ENCODE measurements at places on chromosomes 12 and 14.
A peak's percentile ranks its signal among the peaks of the same experiment; 100 is the strongest.

GRCh38 chr14:22487941-22488340 is 101.1 kb downstream of the DAD1 start:
- DNase-seq: no peak

DNA sequence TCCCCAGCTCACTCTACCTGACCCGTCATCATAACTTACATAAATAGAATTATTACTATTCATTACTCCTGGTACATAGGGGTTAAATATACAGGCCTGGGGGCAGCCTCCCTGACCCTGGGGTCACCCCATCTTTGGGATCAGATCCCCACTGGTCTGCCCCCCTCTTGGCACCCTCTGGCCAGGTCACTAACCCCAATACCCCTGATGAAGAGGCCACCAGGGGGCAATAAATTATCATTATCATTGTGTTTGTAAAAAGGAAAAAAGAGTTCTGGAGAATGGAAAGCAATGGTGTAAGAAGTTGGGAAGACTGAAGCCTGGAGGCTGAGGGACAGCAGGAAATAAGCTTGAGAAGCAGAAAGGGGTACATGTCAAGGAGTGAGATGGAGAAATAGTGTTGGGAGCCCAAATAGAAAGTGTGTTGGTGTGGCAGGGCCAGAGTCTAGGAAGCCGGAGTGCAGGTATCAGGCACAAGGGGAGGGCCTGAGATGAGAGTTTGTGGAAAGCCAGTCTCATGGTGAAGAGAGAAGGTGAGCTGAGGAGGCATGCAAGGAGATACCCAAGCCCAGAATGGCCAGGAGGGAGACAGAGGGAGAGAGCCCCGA is 6.1 kb upstream of the AAAS start:
- DNase-seq: no peak

DNA sequence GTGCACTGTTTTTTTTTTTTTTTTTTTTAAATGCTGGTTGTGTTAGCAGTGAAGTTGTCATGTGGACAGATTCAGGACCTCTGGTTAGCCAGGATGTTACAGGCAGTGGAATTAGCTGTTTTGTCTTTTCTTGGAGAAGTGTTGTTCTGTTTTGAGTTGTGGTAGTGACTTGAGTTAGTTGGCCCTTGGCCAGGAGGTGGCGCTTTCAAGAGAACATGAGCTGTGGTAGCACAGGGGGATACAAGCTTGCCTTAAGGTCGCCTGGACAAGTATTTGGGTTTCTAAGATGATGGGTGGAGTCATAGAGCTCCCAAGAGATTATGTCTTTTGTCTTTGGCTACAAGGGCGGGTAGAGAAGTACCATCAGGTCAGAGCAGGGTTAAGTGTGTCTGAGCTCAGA is 33.3 kb upstream of the CCDC198 start:
- DNase-seq: no peak

- no peak for DNase-seq
These were observed 17.7 kb downstream of the ERP27 start for GRCh38 chr12:14920475-14921126.

GRCh38 chr12:20757-21156 is 45.8 kb upstream of the IQSEC3 start:
- DNase-seq: no peak

DNA sequence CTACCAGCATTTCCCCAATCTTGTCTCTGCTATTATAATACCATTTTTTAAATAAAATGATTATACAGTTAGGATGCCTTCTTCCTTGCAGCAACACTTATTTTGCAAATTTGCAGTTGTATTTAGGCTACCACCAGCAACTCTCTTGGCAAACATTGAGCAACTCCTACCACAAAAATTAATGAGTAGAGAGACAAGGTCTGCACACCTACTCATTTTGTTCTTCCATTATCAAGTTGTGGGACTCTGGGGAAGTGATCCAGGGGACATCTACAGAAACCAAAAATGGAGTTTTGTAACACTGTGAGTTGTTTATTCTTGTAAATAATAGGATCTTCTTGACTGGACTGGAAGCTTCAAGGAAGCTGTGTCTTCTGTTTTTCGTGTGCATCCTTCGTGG is 38.6 kb downstream of the DGLUCY start:
- no peak for DNase-seq

DNA sequence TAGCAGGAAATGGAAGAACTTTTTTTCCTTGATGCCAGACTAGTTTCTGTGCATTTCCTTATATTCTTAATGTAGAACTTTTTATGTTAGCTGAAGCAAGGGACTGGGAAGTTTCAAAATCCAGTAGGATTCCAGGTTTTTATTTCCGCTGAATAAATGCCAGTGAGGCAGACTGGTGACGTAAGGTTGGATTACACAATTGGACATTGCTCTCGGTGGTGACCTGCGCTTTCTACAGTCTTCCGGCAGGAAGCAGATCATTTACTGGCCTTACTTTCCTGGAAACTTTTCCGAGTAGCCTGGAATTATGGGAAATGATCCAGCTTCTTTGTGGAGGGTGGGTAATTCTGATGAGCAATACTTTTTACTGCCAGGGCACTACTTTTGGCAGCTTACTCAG is 3.6 kb downstream of the IFT43 start:
- no peak for DNase-seq

GRCh38 chr14:100983710-100984109 is 80.2 kb upstream of the RTL1 start:
- no peak for DNase-seq

GRCh38 chr12:14138495-14138894 is 157.1 kb upstream of the GRIN2B start:
- DNase-seq: no peak

DNA sequence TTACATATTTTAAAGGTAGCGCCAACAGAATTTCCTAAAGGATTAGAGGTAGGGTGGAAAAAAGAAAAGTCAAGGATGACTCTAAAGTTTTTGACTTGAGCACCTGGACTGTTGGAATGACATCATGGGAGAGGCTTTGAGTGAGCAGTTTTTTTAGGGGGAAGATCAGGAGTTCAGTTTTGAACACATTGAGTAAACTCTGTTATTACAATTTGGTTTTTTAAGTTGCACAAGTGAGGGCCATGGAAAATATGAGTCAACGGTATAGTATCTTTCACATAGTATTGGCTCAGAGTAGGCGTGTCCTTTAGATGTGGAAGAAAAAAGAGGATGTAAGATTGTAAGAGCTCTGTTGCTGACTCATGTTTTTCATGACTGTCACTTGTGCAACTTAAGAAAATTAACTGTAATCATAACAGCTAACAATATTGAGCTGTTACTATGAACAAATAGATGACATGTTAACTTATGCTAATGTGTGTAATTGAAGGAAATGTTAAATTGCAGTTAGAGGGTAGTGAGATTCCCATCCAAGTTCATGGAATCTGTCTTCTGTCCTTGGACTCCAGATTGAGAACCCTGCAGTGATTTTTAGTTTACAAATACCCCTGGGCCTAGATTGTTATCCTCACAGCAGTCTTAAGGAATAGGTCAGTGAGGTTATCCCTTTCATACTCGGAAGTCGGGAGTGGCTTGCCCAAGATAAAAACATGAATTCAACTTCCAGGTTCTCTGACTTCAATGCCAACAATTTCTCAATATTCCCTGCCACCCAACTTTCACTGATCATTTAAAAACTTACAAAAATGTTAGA is 48.2 kb upstream of the ATP2B1 start:
- no peak for DNase-seq

DNA sequence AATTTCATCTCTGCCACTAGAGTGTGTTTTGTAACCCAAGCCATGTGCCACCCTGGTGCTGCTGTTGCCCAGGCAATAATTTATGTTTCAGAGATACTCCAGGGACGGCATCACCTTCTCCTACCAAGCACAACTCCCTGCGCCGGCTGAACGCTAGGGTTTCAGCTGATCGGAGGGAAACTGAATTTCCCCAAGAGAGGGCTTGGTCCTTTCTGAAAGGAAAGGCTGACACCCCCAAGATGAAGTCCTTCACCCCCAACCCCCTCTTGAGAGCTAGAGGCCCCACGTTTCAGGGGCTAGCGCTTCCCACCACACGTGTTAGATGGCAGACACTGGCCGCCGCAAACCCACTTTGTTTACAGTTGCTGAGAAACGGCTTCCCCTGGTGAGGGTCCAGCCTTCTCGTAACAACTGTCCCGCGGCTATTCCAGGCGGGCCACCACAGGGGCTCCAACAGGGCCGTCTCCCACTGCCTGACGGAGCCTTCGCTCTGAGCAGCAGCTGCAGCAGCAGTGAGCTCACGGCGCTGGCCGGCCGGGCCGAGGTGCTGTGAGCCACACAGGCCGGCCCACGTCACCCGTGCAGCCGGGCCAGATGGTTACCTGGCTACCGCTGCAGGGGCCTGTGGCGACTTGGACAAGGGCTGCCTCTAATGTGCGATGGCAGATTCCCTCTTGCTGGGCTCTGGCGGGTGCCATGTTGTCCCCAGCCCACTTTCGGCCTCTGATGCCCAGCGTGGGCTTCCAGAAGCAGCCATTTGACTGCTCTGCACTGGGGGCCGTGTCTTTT is 66.4 kb downstream of the TESC start:
- no peak for DNase-seq

DNA sequence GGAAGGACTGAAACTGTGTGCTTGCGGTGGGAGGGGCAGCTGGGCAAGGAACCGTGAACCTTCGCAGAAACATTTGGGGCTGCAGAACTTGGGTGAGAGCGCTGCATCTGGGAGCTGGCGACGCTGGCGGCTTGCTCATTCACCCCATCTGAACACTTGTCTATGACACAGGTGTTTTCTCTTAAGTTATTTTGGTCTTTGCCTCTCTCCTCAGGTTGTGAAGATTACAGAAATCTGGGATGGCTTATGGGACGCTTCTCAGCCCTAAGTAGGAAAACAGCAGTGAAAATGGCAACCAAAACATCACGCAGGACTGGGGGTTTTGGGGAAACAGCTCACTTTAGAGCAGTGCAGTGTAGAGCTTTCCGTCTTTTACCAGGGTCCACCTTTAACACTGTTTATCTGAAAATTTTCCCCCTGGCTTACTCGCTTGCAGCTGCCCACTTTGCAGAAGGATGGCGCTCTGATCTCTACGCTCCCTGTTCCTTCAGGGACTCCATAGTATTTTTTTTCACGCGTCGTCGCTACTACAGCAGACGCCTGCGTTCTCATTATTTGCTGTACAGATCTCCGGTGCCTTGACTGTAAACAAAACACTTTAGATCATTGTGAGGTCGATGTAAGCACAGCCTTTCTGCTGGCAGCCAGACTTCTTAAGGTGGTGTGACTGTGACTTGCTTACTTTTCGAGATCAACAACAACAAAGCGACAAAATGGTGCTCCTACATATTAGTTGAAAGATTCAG is 2.7 kb upstream of the CDKN1B start:
- DNase-seq: peak; percentile 40

- peak; percentile 43 for DNase-seq
These were observed 68.2 kb upstream of the SLC24A4 start for GRCh38 chr14:92254786-92255185.

- DNase-seq: no peak
These were observed 106.6 kb upstream of the ATP2B1 start for GRCh38 chr12:89815225-89815624.

GRCh38 chr12:125065919-125066570 is 810 bp downstream of the AACS start:
- no peak for DNase-seq

DNA sequence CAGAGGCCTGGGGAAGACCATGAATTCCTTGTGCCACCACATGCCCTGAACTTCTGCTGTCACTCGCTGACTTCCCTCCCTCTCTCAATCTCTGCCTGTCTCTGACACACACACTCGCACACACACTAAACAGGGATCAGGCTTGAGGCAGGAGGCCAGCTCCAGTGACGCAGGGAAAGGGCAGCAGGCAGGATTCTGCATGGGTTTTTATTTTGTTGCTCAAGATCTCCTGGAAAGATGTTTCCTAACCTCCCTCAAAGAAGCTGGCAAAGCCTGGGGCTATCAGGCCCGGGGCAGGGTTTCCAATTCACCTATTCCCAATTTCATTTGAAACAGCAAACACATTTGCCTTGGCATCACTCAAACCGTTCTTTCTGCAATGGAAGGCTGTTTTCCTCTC is 27.7 kb upstream of the PEX5 start:
- no peak for DNase-seq

- no peak for DNase-seq
These were observed 147.2 kb downstream of the KSR2 start for GRCh38 chr12:117821480-117822175.

DNA sequence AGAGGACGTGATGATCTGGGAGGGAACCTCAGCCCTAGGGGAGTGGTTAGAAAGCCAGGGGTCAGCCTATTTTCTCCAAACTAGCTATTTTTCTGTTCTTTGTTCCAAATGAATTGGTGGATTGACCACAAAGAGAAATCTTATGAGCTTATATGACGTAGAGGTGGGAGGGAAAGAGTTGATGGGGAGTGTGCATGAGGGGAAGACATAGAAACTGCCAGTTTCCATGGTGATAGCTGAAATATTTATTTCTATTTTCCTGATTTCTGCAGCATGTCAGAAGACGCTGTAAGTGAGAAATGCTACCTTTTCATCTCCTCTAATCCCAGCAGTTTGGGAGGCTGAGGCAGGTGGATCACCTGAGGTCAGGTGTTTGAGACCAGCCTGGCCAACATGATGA is 51.4 kb upstream of the CISTR start:
- DNase-seq: no peak

DNA sequence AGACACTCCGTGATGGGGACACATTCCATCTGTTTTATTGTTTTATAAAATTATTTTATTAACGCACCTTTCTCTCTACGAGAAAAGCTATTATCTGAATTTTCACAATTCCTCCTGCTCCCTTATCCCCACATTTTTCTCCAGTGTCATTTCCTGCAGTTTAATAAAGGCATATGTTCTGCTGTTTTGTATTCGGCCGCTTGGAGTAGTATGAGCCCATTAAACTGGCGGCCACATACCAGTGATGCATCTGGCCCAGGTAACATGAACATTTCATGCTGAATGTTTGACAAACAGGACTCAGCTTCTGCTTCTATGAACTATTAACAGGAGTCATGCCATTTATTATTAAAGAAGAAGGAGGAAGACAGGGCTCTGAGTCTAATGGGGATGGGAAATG is 511.0 kb downstream of the TMEM121 start:
- no peak for DNase-seq

DNA sequence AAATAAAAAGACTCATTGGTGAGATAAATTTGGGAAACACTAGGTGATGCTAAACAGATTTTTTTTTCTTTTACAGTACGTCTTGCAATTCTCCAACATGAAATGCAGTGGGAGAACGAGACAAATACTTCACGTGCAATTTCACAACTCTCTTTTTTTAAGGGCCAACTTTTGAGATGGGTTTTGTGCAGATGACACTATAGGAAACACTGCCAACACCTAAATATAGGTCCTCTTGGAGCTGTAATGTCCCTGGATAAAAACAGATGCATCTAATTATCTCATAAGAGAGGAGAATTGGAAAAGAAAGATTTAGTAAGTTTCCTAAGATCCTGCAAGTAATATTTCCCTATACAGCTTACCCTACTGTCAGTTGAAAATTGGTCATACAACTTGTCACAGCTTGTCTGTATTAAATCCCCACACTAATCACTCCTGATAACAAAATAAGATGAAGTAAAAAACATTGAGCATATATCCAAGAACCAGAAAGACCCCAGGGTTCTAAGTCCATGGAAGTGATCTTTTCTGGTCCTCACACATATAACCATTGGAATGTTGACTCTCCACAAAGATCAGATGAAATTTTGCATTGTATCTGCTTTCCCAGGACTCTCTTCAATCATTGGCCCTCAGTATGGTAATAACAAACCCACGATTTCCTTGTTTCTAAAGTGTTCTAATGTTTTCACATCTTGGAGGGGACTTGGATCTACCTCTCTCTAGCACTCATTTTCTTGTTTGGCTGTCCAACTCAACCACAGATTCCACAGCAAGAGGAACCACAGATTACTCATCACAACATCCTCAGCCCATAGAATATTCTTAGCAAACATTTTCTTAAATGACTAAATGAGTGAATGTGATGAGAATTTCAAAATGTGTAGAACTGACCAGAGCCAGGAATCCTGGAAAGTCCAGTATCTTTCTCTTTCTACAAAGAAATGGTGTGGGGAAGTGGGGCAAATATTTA is 769.4 kb upstream of the USP15 start:
- no peak for DNase-seq

All from anterior cingulate cortex (tissue), 58 donors.